ENCODE measurements at places on chromosomes 7 and 10.

- DNase-seq, result no peak
Observed at GRCh38 chr7:102154425-102154824, 132.2 kb upstream of the SH2B2 start.

GRCh38 chr10:86403183-86403797 is 36.7 kb upstream of the GRID1 start:
- no peak for DNase-seq

DNA sequence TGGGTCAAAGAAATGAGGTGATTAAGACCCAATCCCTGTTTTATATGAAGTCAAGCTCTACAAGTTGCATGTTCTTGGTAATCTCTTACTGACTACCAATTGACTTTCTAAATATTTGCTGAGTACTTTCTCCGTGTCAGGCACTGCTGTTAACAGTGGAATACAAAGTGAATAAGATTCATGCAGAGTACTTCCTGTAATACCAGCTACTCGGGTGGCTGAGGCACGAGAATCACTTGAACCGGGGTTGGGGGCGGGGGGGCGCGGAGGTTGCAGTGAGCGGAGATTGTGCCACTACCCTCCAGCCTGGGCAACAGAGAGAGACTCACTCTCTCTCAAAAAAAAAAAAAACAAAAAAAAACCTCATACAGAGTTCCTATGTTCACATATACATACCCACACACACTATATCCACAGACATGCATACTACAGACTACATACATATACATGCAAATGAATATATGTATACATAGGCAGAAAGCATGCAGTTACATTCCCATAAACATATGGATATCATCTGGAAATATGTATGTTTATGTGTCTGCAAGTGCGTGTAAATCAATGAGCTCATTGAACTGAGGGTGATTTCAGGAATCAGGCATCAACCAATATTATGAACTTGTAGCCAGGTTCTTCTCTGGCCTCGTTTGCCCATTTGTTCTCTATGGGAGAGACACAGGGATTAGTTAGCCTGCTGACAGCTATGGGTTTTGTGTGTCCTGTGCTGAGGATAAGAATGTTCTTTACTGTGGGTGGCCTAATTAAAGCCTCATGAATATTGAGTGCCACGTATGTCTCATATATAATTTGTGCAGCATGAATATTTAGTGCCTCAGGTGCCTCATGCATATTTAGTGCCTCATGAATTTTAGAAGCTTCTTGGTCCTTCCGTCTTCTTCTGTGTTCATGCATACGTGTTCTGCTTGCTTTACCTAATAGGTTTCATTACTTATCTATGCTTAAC is 73.9 kb downstream of the BICC1 start:
- DNase-seq, result no peak

DNA sequence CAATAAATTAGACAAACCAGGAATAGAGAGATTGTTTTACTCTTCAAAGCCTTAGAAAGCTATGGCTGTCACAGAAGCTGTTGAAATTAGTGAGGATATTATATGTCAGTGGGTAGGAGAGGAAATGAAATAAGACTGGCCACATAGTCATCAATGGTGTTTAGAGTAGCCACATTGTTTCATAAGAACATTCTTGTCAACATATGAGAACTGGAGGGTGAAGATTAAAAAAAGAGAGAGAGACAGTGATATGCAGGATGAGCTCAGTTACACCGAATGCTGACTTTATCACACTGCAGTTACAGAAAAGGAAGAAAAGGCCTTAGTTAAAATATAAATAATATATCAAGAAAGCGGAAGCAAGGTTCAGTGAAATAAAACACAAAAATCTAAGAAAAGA is 412.0 kb downstream of the CNTNAP2 start:
- no peak for DNase-seq

DNA sequence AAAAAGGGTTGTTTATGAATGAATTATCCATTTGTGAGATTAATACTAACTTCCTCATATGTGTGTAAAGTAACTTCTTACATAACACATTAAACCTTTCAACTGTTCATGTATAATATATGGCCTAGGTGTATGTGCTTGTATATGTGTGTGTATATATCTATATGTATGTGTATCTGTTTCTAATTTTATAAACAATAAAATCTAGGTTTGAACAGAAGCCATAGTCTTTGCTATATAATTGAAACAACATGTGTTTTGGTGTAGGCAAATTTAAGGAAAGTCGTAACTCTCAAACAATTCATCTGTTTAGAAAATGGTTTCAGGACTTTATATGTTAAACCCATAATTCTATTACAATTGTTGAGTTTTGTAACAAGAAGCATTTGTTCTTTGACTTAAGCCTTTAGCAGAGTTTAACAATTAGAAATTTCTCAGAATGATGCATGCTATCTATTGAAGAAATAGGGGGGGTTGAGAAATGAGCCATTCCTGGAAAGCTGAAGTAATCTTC is 103.3 kb downstream of the BBS9 start:
- no peak for DNase-seq

GRCh38 chr10:101293007-101293723 is 60.8 kb upstream of the BTRC start:
- no peak for DNase-seq

- DNase-seq, result no peak
Observed at GRCh38 chr7:18257711-18258110, 230.1 kb upstream of the PRPS1L1 start.

DNA sequence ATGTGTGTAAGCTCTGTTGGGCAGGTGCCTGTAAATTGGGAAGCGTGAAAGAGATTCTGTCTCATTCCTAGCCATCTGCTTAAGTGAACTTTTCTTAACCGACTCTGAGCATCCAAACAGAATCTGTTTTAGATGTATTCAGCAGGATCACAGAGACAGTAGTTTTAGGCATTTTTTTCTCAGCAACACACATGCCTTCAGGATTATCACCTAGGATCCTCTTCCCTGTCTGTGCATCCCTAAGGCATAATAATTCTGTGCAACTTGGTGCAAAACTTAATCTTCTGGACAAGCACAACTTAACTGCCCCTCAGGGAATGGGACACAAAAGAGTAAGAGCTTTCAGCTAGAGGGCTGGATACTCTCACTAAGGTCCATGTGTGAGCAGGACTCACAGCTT is 284.8 kb downstream of the C7orf25 start:
- DNase-seq, result no peak

GRCh38 chr7:84981055-84981976 is 205.5 kb downstream of the SEMA3D start:
- DNase-seq, result no peak

GRCh38 chr10:103021900-103022293 is 103.8 kb downstream of the CNNM2 start:
- DNase-seq, result no peak

DNA sequence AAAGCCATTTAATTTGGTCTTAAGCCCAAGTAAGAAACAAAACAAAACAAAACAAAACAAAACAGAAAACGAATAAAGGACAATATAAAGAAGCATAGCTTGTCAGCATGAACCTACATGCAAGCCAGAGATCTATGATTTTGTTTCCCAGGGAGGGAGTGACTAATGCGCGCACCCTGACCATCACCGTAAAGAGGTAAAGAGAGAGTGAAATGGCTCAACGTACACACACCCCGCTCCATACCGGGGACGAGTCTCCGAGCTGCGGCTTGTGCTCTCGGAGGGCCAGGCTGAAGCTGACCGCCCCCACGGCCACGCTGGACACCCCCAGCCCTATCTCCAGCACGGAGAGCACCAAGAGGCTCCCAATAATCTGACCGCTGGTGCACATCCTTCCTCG is 1.1 kb downstream of the TMEM196 start:
- no peak for DNase-seq

- DNase-seq, result no peak
Observed at GRCh38 chr10:79947787-79948424, 999 bp downstream of the SFTPD start.

DNA sequence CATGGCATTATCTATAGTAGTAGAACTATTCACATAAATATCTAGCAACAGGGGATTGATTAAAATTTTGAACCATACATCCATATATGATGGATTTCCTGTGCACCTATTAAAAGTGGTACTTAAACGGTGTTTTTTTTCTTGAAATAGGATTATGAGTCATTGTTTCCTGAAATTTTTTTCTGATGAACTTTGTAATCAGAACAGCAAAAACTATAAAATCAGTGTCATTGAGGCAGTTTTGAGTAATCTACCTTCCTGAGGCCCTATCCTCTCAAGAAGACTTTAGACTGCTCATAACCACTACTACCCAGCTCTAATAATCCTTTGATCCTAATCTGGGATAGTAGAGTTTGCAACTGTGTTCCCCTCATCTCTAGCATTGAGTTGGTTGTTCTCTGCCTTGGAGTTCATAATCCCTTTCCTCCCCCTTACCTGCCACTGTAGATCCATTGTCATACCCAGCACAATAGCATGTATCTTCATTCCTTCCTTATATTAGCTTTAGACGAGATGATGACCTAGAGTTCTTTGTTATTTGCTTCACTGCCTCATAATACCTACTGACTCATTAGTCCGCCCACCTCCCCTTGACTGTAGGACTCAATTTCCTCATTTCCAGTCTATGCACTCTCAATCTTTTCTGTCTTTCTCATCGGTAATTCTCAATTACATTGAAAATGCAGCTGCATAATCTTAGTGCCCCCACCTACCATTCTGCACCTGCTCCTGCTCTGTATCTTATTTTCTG is 133.4 kb downstream of the LRRC4 start:
- no peak for DNase-seq

GRCh38 chr10:30911303-30911863 is 120.3 kb downstream of the ZNF438 start:
- no peak for DNase-seq

GRCh38 chr7:80147543-80148391 is 13.1 kb downstream of the GNAI1 start:
- no peak for DNase-seq

- DNase-seq, result no peak
Observed at GRCh38 chr10:25530306-25530705, 355.5 kb downstream of the GPR158 start.

DNA sequence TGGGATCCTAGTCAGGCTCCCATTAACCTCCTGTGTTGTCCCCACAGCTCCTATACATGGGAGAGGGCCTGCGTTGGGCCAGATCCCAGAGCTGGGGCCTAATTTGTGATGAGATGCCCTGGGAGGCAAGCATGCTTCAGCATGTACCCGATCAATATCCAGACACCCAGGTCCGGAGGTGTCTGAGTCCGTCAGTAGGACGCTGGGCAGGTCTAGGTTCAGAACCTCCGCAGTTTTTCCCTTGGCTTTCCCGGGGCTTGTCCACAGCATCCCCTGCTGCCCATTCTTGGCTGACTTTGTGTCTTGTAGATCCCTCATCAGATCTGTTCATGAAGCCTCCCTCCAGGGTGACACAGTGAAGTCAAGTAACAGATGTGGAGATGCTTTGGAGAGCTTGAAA is 32.7 kb upstream of the RBAK start:
- DNase-seq, result no peak

GRCh38 chr7:129970816-129971215 is 18.1 kb upstream of the UBE2H start:
- no peak for DNase-seq

- DNase-seq, result peak; percentile 26
Observed at GRCh38 chr7:2566890-2567678, 8.3 kb downstream of the IQCE start.

DNA sequence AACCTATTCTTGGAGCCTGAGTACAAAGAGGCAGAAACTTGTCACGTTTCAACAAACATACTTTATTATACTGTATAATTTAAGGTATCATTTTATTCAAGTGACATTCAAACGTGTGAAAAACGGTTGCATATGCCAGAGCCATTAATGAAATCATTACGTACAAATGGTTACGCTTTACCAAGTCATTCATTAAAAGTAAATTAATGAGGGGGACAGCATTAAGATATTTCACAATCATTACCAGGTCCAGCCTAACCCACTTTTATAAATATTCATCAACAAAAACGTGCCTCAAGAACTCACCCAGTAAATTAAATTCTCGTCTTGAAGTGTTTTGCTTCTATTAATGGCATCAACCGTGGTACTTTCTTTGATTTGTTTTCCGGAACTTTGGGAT is 253.0 kb downstream of the RPS24 start:
- no peak for DNase-seq

DNA sequence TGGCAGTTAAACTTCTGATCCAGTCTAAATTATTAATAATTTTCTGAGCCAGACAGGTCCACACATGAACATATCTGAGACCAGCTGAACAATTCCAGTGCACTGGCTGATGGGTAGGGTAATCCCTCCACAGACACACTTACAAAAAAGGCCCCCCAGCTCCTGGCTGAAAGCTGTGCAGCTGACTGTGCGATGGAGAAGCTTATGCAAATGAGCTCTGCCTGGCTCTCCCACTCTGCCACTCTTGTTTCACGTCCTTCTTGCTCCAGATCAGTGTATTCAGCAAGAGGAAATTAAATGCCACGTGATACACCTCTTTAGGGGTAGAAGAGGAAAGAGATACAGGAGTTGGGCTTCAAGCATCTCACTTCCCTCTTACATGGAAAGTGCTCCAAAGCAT is 76.4 kb upstream of the FEZF1 start:
- DNase-seq, result no peak

DNA sequence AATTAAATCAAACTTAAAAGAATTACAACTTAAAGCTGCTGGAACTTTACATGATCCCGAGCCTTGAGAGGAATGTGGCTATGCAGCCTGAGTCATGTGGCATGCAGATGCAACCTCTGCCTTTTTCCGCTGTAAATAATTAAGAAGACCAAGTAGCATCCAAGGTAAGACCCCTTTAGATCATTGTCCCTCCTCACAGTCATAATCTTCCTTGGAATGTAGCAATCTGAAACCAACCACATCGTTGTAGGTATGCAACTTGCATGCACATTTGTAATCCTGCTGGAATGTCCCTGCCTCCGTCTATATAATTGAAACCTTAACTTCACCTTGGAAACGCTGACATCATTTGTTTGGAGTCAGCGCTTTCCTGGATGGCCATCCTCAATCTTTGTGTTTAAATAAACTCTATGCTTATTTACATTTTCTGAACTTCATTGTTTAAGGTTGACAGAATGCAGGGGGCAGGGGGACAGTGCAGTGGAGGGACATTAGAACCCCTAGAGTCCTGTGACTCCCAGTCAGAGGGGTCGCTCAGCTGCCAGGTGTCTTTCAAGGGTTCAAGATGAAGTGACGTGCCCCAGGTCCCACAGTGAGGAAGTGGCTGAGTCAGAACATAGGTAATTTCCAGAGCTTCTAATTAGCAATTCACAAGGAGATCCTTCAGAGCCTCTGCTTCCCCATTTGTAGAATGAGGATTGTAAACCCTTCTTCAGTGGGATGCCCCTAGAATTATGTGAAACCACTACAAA is 110.7 kb downstream of the RALA start:
- no peak for DNase-seq

Measured in stimulated activated CD4-positive, alpha-beta T cell treated with anti-CD3 and anti-CD28 coated beads, Interleukin-4, amount 100 ng/mL, for 48 hours (primary cell).